ENCODE measurements at places on chromosomes 6 and 20.

DNA sequence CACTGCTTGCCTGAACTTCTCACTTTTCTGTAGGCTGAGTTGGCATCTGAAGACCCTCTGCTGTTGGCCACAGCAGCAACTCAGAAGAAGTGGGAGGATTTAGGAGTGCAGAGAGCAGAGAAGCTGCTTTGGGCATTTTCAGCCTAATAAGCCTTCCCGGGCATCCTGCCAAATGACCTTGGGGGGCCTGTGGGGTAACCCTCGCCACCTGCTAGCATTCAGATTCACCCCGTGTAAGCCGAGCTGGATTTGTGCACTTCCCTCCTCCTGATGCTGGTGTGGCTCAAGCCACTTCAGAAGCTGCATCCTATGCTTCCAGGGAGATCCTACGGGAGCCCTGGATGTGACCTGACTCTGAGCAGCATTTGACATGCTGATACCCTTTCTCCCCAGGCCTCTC lies 114.8 kb downstream of the LRFN2 start:
- DNase-seq = no peak

- DNase-seq = no peak
Observed at GRCh38 chr20:40639676-40640355, 49.2 kb downstream of the MAFB start.

DNA sequence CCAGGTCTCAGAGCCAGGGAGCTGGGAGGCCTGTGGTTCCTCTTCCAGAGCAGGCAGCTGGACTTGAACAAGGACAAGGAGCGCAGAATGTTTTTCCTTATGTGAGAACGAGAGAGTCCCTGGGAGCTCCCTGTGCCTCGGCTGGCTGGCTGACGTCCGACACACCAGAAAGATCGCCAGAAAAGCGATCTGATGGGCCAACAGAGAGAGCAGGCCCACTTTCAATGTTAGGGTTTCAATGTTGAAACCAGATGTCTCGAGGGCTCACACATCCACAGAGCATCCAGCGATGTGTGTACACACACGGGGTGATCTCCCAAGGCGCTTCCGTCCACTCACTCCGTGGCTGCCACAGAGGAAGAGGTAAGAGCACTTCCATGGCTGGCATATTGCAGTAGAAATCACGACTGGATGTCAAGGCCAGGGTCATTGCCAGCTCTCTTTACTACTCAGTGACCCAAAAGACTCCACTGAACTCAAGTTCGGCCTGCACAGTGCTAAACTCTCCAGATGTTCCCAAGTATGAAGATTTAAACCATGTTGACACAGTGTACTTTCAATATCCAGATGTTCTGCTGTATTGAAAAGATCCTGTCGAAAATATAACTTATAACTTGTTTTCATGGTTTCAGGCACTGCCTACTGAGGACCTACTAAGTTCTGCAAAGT lies 70.8 kb upstream of the FOXC1 start:
- no peak for DNase-seq

DNA sequence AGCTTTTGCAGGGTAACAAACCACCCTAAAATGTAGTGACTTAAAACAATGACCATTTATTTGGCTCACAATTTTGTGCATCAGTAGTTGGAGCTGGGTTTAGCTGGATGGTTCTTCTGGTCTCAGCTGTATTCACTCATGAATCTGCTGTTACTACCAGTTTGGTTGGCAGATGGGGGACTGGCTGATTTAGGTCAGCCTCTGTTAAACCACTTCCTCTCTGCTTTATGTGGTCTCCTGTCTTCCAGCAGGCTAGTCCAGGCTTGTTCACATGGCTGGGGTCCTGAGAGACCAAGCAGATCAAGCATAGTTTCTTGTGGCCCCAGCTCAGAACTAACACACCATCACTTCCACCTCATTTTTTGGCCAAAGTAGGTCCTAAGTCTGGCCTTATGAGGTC lies 67.2 kb upstream of the LAMP5 start:
- no peak for DNase-seq

GRCh38 chr6:45959534-45960145 lies 56.0 kb downstream of the CLIC5 start:
- peak; percentile 26 for DNase-seq

GRCh38 chr6:84809455-84809854 lies 45.1 kb upstream of the TBX18 start:
- DNase-seq = no peak
